ENCODE measurements at places on chromosomes 3 and 15. TPM values are rescaled to one million over a fixed set of nuclear protein-coding genes. Genes with fewer than 3 reads are reported as not detected.

Gene ZNF619
- 5.2 TPM for total RNA-seq

Gene CALML4
- total RNA-seq: 4.9 TPM

Gene SELENOT
- 109 TPM for total RNA-seq

Gene ZNF80
- not detected for total RNA-seq

Gene CFAP100
- total RNA-seq: not detected

Gene RASSF1
- total RNA-seq: 16.7 TPM
